DND-41 (cell line): ENCODE measurements at places on chromosomes 16 and 17.

DNA sequence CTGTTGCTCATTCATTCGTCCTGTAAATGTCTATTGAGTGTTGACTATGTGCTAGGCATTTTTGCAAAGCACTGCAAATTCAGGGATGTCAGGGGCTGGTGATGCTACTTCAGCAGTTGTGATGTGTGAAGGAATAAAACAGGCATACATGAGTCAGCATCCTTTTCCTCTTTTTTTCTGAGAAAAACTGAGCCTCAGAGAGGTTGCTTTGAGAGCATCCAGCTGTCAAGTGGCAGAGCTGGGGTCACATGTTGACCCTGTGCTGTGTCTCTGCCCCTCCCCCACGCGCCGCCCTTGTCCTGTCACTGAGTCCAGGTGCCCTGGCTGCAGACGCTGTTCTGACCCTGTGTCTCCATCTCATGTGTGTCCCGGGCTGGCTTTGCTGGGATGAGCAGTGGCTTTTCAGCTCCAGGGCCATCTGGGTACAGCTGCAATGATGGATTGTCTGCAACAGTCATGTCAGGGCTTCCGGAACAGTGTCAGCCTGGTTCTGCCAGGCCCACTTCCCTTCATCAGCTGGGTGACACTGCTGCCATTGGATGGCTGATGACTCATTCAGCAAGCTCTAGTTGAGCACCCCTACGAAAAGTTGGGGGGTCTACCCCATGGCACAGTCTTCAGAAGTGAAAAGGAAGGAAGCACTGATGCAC, 14.9 kb downstream of the SEC14L5 start:
- no peaks in the 10 kb centered on the region for H3K36me3 ChIP-seq
- H3K4me1 ChIP-seq: peaks cover 3% of the 10 kb centered on the region; the same call in 1 of the 2 replicates
- DNase-seq: no peak
- H3K4me3 ChIP-seq: no peak overlapping the region
- no peak overlapping the region for H3K27ac ChIP-seq

GRCh38 chr16:22225060-22225459, 19.0 kb downstream of the EEF2K start:
- H3K36me3 ChIP-seq: peaks cover 16% of the 10 kb centered on the region
- H3K27me3 ChIP-seq: no peaks in the 10 kb centered on the region
- H3K4me3 ChIP-seq: no peak overlapping the region
- DNase-seq: no peak
- H3K27ac ChIP-seq: no peak overlapping the region
- no peaks in the 10 kb centered on the region for H3K4me1 ChIP-seq

DNA sequence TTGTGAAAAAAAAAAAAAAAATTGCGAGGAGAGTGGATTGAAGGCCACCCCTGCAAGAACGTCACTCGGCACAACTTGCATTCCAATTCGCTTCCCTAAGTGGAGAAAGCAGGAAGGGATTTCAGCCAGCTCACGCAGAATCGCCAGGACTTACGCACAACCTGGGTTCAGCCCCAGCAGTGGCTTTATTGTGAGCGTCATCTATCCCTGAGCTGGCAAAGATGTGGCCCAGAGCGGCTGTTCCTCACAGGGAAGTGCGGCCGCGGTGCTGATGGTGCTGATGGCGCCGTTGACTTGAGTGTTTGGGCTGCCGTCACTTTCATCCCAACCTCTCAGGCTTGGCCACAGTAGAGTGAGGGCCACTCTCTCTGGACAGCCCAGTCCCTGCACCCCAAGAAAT, 197.6 kb downstream of the NTN1 start:
- H3K36me3 ChIP-seq: no peaks in the 10 kb centered on the region
- no peak overlapping the region for H3K27ac ChIP-seq
- DNase-seq: no peak
- no peaks in the 10 kb centered on the region for H3K4me1 ChIP-seq
- no peaks in the 10 kb centered on the region for H3K27me3 ChIP-seq
- H3K4me3 ChIP-seq: no peak overlapping the region

DNA sequence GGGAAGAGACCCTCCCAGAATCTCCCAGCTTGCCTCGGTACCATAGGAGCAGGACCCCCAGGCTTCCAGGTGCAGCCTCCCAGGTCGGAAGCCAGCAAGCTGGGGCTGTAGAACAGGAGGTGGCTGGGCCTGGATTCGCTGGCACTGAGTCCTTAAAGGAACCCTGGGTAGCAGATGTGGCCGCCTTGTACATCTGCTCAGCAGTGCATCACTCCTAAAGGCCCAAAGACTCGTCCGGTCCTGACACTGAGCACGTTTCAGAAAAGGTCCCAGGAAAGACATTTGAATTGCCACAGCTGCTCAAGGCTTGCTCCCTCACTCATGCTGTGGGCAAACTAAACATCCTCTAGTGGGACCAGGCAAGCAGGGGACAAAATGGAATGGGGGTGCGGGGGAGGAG, 172.8 kb downstream of the RAB11FIP4 start:
- no peak overlapping the region for H3K27ac ChIP-seq
- H3K36me3 ChIP-seq: no peaks in the 10 kb centered on the region
- no peak overlapping the region for H3K4me3 ChIP-seq
- DNase-seq: no peak

GRCh38 chr17:81429821-81430551, 34.7 kb downstream of the BAHCC1 start:
- no peaks in the 10 kb centered on the region for H3K36me3 ChIP-seq
- H3K27ac ChIP-seq: peak overlapping the region; percentile 93
- peak; percentile 83 for DNase-seq

GRCh38 chr17:37060928-37061327, 112.2 kb downstream of the AATF start:
- no peaks in the 10 kb centered on the region for H3K4me1 ChIP-seq
- no peak overlapping the region for H3K27ac ChIP-seq
- H3K4me3 ChIP-seq: no peak overlapping the region
- H3K36me3 ChIP-seq: peaks cover 13% of the 10 kb centered on the region
- no peak for DNase-seq

GRCh38 chr16:10522966-10523365, 57.4 kb downstream of the EMP2 start:
- no peaks in the 10 kb centered on the region for H3K36me3 ChIP-seq
- no peaks in the 10 kb centered on the region for H3K27me3 ChIP-seq
- no peak for DNase-seq
- no peak overlapping the region for H3K27ac ChIP-seq
- no peaks in the 10 kb centered on the region for H3K4me1 ChIP-seq

DNA sequence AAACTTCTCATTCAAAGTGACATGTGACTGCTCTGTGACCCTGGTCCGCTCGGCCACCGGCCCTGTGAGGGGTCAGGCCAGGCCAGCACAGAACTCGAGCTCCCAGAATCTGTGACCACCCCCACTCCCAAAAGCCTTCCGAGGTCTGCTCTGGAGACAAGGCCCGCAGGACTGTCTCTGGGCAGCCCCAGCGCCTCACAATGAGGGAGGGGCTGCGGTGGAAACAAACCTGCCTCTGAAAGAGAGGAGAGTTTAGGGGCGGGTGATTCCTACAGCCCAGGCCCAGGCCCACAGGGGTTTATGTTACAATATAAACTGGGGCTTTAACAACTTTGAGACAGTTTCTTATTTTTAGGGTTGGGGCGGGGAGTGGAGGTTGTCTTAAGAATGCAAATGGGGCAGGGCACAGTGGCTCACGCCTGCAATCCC, 19.9 kb downstream of the IGFBP4 start:
- H3K27ac ChIP-seq: no peak overlapping the region
- no peak for DNase-seq
- H3K4me1 ChIP-seq: no peaks in the 10 kb centered on the region
- H3K27me3 ChIP-seq: no peaks in the 10 kb centered on the region

DNA sequence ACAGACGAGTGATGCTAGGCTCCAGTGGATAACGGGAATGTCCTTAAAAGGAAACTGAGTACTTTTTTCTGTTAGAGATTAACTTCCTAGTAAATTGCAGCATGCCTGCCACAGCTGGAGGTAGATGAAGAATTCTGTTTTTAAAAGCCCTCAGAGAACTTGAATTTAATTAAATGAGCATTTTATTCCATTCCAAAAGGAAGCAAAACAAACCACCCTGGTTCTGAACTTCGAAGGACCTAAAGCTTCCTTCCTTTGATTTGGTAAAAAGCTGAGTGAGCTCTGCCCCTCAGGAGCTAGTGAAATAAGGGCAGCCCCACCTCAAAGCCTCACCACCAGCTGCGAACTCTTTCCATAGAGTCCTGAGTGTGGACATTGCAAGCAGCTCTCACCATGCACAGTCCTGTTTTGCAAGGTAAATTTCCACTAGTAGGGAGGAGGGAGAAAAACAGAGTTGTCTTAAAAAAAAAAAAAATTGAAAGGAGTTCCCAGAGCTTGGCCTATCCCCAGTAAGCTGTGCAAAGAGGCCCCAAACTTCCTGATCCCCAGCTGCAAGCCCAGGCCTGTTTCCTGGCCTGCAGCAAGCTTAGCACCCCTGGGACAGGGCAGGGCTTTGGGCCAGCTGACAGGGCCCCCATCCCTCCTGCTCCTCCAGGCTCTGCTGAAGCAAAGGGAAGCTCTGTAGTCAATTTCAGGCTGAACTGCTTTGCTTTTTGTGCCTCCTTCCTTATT, 11.2 kb downstream of the CHD9NB start:
- no peaks in the 10 kb centered on the region for H3K36me3 ChIP-seq
- H3K4me3 ChIP-seq: no peak overlapping the region
- H3K4me1 ChIP-seq: peaks cover 24% of the 10 kb centered on the region
- H3K27me3 ChIP-seq: no peaks in the 10 kb centered on the region

DNA sequence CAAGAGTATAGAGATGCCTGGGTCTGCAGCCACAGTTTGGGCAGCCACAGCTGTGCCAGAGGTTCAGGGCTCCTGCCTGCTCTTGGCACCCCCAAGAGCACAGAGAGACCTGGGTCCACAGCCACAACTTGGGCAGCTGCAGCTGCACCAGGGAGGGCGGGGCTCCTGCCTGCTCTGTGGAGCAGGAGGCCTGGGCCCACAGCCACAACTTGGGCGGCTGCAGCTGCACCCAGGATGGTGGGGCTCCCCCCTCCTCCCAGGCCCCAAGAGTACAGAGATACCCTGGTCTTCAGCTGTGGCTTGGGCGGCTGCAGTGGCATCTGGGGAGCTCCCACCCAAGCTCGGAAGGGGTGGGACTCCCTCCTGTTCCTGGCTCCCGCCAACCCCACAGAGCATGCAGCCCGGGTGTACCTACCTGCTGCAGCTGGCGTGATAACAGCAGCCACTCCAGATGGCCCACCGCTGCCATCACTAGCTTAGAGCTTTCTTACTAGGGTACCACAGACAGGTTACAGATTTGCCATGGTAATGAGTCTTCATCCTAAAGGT, 72.7 kb downstream of the PHKB start:
- H3K4me3 ChIP-seq: no peak overlapping the region
- DNase-seq: peak; percentile 12
- no peaks in the 10 kb centered on the region for H3K27me3 ChIP-seq
- peaks cover 30% of the 10 kb centered on the region for H3K36me3 ChIP-seq
- no peak overlapping the region for H3K27ac ChIP-seq

- no peaks in the 10 kb centered on the region for H3K36me3 ChIP-seq
- no peak overlapping the region for H3K4me3 ChIP-seq
- H3K27ac ChIP-seq: no peak overlapping the region
- no peaks in the 10 kb centered on the region for H3K27me3 ChIP-seq
- H3K4me1 ChIP-seq: no peaks in the 10 kb centered on the region
Observed at GRCh38 chr17:61337290-61337689, 62.4 kb upstream of the TBX2 start.

GRCh38 chr16:28617874-28618273, 8.0 kb upstream of the SULT1A1 start:
- DNase-seq: no peak
- H3K27ac ChIP-seq: no peak overlapping the region

- no peak overlapping the region for H3K4me3 ChIP-seq
- H3K27me3 ChIP-seq: no peaks in the 10 kb centered on the region
- DNase-seq: no peak
- no peaks in the 10 kb centered on the region for H3K36me3 ChIP-seq
Observed at GRCh38 chr17:62111562-62112171, 46.6 kb upstream of the MED13 start.

- no peaks in the 10 kb centered on the region for H3K27me3 ChIP-seq
- no peak overlapping the region for H3K4me3 ChIP-seq
- no peak for DNase-seq
- H3K36me3 ChIP-seq: no peaks in the 10 kb centered on the region
- H3K27ac ChIP-seq: no peak overlapping the region
Observed at GRCh38 chr17:34680151-34680550, 100.8 kb downstream of the TMEM132E start.

DNA sequence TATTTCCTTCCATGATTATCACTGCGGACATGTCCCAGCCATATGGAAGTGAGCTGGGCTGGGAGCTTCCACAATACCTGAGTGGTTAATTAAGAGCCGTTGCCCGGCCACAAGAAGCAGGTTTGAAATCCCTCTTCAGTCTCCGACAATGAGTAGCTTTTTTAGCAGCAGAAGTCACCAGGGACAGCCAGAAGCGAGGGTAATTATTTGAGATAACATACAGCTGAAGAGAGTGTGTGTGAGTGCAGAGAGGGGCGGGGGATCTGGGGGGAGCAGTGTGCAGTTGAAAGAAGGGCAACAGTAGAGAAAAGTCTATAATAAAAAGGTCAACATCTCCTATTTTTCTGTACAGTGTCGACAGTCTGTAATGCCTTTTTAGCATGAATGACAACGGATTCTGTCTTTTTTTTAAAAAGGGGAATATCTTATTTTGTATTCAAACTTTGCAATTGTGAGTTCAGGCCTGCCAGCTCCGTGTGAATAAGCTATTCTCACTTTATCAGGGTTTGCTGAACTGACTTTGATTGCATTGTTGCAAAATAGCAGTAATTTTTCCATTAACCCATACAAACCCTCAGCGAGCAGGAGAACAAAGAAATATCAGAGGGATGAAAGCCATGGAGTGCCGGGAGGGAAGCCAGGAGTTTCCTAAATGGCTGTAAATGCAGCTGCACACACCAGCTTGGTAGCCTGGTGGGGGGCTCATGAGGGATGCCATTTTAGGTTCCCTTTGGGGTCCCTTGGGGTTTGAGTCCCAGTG, 220.3 kb upstream of the IRX3 start:
- no peak overlapping the region for H3K4me3 ChIP-seq
- H3K27me3 ChIP-seq: no peaks in the 10 kb centered on the region
- H3K27ac ChIP-seq: no peak overlapping the region

DNA sequence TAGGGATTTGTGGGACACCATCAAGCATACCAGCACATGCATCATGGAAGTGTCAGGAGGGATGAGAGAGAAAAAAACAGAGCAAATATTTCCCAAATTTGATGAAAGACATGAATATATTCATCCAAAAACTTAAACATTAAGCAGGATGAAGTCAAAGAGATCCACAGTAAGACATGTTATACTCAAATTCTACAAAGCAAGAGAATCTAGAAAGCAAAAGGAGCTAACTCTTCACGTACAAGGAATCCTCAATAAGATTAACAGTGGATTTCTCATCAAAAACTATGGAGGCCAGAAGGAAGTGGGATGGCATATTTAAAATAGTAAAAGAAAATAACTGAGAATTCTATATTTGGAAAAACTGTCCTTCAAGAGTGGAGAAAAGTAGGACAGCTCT, 374.8 kb downstream of the ZFHX3 start:
- no peaks in the 10 kb centered on the region for H3K4me1 ChIP-seq
- H3K27me3 ChIP-seq: no peaks in the 10 kb centered on the region
- 0 out of 2 replicates have a peak, but pooled peaks cover 4% of the 10 kb centered on the region for H3K36me3 ChIP-seq
- H3K27ac ChIP-seq: no peak overlapping the region
- no peak for DNase-seq
